ENCODE measurements at places on chromosomes 3 and 15.

DNA sequence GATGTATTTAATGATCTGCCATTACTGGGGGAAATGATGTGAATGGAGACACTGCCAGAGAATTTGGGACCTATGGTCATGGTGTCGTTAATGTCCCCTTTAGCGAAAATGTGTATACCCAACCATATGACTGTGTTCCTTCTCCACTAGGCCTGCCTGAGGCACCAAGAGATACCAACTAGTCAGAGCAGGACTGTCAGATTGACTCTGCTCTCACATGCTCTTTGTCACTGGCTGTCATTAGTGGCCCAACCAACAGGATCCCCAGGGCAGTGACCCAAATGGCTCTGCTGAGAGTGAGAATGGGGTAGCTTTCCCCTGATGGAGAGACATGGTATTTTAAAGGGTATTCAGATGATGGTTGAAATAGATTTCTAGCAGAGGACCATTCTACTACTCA, 2.8 kb downstream of the TAGLN3 start:
- no peak for DNase-seq

GRCh38 chr3:197197334-197197733, 101.1 kb downstream of the DLG1 start:
- no peak for DNase-seq

- no peak for DNase-seq
These were observed 21.7 kb downstream of the KIF7 start for GRCh38 chr15:89633585-89633984.

DNA sequence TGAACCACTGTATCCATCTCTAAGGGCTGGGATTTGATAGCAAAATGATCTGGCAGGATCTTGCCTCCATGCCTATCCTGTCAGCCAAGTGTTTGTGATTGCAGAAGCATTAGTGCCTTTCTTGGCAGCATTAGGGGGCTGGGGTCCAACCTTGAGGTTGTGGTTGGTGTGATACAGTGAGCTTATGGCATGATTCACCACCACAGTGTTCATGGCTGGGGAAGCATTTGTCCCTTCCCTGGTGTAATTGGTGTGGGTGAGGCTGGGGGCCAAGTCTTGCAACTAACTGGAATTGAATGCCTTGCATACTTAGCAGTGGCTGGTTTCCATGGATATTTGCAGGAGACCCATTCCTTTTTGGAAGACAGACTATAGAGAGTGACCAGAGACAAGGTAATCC, 271.0 kb upstream of the TBL1XR1 start:
- no peak for DNase-seq

DNA sequence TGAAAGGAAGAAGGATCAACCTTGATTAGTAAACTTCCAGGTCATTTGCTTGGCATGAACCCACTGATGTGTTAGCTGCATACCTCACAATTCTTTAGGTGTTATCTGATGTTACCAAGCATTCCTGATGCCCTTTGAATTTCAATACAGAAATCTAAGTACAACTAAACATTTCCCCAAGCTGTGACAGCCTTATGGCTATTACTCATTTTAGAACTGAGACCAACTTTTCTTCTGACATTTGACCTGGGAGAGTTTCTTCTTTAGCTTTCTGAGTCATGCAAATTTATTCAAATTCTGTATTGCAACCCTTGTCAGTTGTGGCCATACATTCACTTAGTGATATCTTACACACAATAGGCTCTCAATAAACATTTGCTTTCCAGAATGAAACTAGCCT, 124.3 kb downstream of the TIGIT start:
- DNase-seq = no peak

DNA sequence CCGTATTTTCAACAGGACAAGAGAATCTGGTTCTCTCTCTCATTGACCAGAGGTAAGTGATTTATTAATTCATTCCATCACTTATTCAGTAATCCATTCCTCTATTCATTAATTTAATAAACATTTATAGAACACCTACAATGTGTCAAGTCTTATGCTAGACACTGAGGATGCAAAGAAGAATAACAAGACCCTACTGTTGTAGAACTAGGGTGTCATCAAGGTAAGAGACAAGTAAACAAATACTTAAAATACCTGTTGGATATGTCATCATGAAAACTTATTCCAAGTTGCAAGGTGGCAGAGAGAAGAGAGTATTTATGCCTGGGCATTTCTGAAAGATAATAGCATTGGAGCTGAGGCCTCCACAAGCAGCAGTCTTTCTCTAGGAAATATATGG, 257.8 kb downstream of the CDIN1 start:
- no peak for DNase-seq

GRCh38 chr3:119831941-119832371, 50.1 kb downstream of the NR1I2 start:
- no peak for DNase-seq

GRCh38 chr3:156536524-156537316, 18.2 kb downstream of the SSR3 start:
- DNase-seq = no peak

- no peak for DNase-seq
These were observed 75.1 kb upstream of the TBC1D5 start for GRCh38 chr3:17817545-17817944.

GRCh38 chr3:171001250-171001893, 25.1 kb downstream of the SLC2A2 start:
- DNase-seq = no peak

GRCh38 chr15:27166917-27167316, 195.9 kb downstream of the GABRG3 start:
- DNase-seq = no peak

DNA sequence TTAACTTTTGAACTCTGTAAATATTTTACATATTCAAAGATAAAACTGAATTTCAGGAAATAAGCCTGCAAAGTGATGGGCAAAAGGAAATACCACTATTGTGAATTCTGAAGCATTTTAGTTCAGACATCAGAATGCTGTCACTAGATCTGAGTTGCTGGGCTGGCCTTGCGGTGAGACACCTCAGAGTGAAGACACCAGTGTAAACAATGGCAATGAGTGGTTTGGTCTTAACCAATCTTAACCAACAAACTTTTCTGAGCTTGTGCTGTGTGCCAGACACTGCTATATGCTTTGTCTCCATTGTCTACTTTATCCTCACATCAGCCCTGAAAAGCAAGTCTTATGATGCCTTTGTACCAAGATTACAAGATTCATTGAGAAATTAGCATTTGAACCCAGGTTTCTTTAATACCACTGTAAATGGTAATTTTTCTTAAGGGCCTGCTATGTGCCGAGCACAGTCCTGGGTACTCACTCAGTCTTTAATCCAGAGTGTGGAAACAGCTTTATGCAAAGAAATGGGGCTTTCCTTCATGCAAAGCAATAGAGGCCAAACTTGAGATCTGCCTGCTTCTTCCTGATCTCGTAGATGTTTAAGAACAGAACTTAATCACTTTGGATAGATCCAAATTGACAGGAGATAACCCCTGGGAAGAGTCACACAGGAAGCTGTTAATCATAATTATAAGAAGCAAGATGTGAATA, 55.0 kb downstream of the TMEM39A start:
- DNase-seq = no peak

DNA sequence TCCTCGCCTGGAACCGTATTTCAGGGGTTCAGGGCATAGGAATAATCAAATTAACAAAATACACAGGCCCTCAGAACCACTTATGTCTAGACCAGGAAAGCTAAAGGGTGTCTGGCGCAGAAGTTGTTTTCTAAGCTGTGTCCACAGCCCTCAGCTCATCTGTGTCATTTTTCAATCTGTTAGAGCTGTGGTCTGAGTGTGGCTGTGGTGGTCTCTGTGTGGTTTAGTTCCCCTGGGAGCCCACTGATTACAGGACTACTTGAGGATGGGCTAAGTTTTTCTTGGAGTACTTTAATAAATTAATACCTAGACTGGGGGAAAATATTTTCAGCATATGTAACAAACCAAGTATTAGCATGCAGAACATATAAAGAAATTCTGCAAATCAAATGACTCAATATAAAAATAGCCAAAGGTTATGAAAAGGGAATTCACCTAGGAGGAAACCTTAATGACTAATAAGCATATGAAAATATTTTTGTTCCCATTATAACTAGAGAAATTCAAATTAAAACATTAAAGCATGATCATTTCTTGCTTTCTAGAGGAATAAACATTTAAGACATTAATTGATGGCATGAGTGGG, 186.3 kb downstream of the SATB1 start:
- DNase-seq = no peak

DNA sequence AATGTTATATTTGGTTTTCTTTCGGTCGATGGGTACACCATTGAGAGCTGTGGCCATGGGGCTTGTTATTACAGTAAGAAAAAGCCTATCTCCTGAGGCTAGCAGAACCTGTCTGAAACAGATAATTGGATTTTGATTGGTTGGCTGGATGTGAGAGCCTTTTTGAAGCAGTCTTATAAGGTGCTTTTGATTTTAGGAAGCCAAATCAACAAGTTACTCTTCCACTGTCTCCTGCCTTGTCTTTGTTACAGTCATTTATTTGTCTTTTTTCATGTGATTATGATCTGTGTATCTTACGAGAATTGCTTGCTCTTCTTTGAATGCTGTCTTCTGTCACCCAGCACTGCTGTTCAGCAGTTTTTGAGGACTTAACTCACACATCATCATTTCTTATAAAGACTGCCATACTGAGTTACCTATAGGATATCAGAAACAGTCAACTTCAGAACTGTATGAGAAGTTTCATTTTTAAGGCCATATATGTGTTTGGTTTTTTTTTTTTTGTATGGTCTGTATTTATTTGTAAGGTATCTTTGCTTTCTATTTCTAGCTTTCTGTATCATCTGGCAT, 51.1 kb downstream of the MEF2A start:
- DNase-seq = no peak

- DNase-seq = no peak
These were observed 33.2 kb downstream of the ADIPOQ start for GRCh38 chr3:186875708-186876107.

DNA sequence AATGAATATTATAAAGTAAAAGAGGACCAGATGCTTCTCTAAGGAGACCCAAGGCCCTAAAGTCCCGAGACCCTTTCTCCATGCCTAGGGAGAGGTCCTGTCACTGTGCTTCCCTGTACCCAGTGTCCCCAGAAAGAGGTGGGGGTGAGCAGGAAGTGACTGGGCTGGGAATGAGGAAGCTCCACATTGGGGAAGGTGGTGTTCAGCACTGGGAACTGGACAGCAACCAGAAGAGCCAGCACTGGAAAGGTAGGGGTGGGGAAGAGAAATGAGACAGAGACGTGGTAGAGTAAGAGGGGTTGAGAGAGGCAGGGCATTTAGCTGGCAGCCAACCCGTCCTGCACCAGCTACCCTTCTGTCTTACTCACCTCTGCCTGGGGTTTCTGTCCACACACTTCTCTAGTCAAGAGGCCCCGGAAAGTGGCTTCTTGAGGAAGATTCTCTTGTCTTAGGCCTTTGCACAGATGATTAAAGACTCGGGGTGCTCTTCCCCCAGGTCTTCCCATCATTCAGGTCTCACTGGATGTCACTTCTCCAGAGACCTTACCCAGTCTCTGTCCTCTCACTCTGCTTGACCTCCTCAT, 12.2 kb downstream of the RRP9 start:
- DNase-seq = no peak

GRCh38 chr3:115403786-115404185, 219.5 kb upstream of the GAP43 start:
- DNase-seq = no peak

DNA sequence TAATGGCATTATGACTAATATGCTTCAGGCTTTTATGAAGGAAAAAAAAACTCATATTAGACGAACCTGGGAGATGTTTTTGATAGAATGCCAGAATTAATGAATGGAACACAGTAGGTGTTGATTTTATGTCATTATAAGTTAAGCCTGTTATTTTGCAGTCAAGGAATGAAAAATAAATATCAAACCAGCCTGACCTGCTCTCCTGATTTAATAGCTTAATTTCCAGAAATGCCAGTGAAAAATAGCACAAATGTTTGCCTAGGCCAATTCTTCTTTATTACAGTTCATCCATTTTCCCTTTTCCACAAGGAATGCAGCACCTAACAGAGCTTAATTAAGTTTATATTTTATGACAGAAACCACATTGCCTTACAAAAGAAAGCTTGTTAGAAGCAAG, 292.0 kb downstream of the TBL1XR1 start:
- DNase-seq = no peak

DNA sequence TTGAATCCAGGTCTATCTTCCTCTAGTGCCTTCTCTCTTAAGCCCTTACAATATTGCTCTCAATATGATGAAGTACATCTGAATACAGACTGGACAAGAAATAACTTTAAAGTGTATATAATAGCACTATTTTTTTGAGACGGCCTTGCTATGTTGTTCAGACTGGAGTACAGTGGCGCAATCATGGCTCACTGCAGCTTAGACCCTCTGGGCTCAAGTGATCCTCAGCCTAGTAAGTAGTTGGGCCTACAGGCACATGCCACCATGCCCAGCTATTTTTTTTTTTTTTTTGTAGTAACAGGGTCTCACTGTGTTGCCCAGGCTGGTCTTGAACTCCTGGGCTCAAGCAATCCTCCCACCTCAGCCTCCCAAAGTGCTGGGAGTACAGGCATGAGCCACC, 53.6 kb downstream of the MAP3K13 start:
- no peak for DNase-seq

GRCh38 chr3:195468391-195468776, 25.6 kb upstream of the ACAP2 start:
- no peak for DNase-seq

DNA sequence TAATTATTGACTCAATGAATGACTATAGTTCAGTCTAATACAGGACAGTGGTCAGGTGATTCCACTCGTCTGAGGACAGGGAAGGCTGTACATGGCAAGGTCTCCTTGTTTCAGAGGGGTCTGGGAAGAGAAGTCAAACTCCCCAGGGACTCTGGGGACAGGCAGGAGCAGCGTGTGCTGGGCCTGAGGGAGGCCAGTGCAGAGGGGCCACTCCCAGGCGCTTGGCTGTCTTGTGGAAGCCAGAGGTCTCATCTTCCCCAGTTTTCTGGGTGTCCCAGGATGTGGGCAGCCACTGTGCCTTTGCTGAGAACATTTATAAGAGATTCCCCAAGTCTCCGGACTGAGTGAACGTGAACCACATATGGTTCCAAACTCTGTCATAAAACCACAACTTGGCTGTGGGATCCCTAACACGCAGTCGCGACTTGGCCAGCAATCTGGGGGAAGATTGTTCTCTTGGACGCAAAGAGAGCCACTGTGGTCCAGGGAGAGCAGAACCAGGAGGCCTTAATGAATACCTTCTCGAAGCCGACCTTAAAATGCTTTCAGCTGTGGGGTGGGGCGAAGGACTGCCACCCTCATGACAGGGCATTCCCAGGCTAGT, 30.4 kb downstream of the BHLHE40 start:
- no peak for DNase-seq

DNA sequence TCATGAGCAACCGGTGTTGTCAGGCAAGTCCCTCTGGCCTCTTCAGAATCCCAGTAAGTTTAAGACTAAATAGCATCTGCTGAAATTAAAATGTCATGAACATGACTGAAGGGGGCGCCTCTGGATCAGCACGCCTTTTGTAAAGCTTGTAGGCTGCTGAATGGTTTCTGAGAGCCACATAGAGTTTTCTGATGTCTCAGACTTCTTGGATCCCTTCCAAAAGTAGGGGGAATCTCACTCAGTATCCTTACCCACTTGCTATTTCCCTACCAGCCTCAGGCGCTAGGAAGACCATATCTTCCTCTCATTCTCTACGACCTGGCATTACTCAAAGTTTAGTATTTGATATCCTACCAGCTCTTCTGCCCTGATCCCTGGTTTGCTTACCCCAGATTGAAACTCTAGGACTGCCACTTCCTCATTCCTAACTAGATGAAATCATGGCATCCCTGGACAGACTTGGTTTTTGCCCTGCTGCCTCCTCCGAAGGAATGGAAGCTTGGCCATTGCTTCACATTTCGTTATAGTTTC, 62.7 kb upstream of the CD47 start:
- peak; percentile 38 for DNase-seq

GRCh38 chr3:71197841-71198565, 385.5 kb downstream of the FOXP1 start:
- DNase-seq = no peak

Data from activated T-helper 2 cell treated with anti-CD3 and anti-CD28 coated beads, Interferon-gamma antibody, Interleukin-2, Interleukin-4, amounts not matched to agents 10 μg/mL and 5 μg/mL and 100 μg/mL, durations not matched to agents 14 hours and 24 hours and 36 hours (primary cell).